Kasumi-1 (cell line): ENCODE measurements at places on chromosomes 12 and 14.

GRCh38 chr12:4064008-4064407, 190.8 kb upstream of the PARP11 start:
- no peak for DNase-seq

DNA sequence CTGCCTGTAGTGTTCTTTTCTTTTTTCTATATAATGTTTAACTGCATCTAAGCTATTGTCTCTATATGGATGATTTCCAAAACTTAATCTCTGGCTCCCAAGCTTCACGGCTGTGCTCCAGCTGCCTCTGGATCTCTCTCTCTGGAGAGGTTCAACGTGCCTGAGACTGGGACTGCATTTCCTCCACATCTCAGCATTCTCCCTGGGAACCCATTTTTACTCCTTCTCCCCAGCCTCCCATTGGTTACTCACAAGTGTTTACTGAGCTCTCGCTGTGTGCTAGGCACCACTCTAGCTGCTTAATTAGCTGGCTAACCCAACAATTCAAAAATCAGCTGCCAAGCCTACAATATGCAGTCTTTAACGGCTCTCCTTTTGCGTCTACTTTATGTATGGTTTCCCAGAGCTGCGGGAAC, 34.7 kb downstream of the FBXL14 start:
- DNase-seq: no peak

DNA sequence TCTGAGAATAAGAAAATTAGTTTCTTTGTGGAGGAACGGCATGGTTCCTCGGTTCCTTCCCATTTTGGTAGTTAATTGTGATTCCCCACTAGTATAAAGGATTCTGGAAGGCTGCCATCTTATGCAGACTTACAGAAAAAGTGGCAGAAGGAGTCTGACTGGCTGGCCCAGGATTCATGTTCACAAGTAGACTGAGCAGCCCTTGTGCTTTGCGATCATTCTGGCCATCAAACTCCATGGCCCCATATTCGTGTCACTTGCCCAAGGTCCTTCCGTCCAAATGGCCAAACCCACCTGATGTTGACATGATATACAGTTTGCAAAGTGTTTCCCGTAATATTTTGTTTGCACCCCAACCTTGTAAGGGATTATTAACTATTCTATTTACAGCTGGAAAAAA, 297.2 kb upstream of the AMIGO2 start:
- no peak for DNase-seq

- DNase-seq: no peak
Observed at GRCh38 chr14:49220492-49220891, 365.7 kb downstream of the RPS29 start.

- DNase-seq: peak; percentile 26
Observed at GRCh38 chr12:41511247-41511646, 323.1 kb downstream of the PDZRN4 start.

GRCh38 chr12:58720421-58720820, 199.9 kb downstream of the LRIG3 start:
- no peak for DNase-seq

GRCh38 chr12:114918535-114919233, 234.7 kb upstream of the TBX3 start:
- DNase-seq: no peak

DNA sequence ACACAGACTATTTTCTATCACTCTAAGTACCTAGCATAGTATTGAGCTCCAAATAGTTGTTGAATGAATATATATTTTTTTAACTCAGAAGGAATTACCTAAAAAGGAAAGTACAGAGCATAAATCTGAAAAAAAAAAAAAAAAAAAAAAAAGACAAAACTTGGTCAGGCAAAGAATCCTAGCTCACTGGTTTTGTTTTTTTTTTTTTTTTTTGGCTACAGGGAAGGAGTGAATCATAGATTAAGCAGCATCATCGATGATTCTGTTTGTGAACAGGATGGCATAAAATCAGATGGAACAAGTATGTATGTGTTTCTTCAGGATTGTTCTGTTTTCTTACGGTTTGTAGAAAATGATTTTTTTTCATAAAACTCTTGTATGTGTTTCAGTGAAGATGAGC, 66.1 kb upstream of the BCAT1 start:
- no peak for DNase-seq

DNA sequence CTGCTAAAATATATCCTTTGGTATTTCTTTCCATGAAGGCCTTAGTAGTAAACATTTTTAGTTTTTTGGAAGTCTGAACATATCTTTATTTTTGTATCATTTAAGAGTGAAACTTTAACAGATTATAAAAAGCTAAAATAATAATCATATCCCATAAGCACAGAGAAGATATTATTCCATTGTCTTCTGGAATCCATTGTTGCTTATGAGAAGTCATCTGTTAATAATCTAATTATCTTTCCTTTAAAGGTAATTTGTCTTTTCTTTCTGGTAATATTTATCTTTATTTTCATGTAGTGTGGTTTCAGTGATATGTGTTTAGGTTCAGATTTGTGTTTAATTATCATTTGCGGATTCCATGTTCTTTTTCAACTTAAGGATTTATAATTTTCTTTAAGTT, 261.7 kb downstream of the MSRB3 start:
- no peak for DNase-seq

DNA sequence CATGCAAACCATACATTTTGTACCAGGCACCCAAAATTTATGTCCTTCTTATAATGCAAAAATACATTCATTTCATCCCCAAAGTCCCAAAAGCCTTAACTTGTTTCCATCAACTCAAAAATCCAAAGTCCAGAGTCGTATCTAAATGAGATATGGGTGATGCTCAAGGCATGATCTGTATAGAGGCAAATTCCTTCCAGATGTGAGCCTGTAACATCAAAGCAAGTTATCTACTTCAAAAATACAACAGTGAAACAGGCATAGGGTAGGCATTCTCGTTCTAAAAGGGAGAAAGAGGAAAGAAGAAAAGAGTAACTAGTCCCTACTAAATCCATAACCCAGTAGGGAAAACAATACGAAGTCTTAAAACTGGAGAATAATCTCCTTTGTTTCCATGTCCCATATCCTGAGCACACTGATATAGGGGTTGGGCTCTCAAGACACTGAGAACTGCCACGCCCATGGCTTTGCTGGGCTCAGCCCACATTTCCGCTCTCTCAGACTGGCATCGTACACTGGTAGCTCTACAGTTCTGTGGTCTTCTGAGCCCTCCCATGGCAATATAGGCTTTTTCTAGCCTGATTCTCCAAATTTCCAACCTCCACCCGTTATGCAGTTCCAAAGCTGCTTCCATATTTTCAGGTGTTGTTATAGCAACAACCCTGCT, 232.8 kb downstream of the TMTC2 start:
- no peak for DNase-seq

GRCh38 chr14:72418806-72419205, 475.1 kb downstream of the DPF3 start:
- no peak for DNase-seq

DNA sequence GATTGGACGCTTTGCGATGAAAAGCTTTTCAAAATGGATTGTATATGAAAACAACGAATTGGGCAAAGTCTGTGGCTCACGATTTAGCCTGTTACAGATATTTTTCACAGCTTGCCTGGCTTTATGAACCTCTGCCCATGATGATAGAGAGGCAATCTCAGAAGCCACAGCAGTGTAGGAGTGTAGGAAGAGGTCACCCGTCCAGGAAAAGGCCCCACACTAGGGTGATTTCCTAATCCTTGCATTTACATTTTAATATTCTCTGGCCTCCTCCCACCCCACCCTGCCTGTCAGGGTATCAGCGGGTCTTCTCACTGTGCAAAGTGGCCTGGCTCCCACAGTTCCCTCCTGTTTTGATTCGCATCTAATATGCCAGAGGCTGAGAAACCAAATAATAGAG, 81.8 kb upstream of the FOXN3 start:
- DNase-seq: no peak

DNA sequence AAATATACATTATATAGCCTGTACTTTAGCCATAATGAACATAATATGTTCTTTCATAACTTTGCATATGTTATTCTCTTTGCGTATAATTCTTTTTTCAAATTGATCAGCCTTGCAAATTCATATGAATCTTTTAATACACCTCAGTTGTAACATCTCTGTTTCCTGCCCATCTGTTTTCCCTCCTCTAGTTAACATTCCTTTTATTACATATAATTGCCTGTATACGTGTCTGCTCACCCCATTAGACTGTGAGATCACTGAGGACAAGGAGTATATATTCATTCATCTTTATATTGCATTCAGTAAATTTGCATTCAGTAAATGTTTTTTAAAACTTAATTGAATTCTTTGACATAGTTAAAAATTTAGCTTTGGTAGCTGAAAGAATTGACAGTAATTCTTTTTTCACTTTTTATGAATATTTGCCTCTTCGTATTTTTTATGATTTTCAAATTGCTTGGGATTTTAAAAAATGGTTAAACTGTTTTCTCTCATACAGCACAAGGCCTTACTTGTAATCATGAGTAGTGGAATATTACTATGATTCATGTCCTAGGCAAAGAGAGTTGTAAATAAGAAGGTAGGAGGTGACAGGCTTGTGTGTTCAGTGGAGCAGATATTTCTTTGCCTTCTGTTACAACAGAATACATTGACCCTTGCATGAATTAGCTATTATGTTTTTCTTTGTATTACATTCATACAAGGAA, 32.8 kb upstream of the KLHL42 start:
- DNase-seq: no peak

DNA sequence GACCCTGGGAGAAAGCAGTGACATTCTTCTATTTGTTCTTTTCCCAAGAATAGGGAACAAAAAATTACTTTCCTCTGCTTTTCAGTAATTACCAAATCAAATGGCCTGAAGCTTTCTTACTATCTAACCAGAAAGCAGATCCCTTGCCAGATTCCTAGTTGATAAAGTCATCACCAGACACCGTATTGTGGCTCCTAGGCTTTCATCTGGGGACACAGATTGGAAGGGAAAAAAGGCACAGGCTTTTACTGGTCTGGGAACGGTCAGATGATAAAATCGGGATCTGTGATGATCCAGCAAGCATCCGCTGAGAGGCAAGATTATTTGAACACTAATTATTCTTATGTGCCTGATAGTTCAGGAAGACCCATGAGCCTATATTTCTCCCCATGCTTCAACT, 79.1 kb upstream of the BCL2L14 start:
- no peak for DNase-seq
